Stimulated activated CD4-positive, alpha-beta T cell treated with anti-CD3 and anti-CD28 coated beads, Interleukin-2, amount 100 ng/mL, for 4 hours (primary cell): ENCODE measurements at places on chromosomes 1 and 21.

- DNase-seq, result no peak
Measured at GRCh38 chr1:192668409-192668983, 32.5 kb downstream of the RGS13 start.

DNA sequence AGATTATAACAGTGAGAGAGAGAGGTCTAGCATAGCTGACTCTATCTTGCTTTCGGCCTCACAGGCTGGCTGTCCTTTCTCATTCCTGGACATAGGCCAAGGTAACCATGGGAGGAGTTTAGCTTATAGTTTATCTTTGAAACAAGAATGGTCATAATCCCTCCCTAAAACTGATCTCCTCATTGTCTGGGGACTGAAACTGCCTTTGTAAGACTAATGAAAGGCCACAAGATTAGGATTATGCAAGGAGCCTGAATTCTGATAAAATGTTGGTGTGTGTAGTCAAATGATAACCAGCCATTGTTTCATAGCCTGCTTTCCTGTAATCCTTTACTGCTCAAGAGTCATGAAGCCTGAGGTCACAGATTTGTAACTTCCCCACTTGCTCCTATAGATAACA lies 131.9 kb upstream of the LYPLAL1 start:
- DNase-seq, result no peak

DNA sequence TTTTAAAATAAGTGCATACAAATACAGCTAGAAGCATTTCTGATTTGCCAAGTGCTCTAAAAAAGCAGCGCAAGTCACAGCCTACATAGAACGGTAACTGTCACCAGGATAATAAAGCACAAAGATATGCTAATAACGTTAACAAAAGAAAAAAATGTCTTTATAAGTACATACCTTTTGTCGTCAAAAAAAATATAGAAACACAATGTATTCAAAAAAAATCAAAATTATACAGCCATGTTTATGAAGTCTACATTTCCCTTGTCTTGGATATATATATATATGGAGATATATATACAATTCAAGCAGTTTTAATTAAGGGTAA lies 3.2 kb downstream of the IRF2BP2 start:
- no peak for DNase-seq

DNA sequence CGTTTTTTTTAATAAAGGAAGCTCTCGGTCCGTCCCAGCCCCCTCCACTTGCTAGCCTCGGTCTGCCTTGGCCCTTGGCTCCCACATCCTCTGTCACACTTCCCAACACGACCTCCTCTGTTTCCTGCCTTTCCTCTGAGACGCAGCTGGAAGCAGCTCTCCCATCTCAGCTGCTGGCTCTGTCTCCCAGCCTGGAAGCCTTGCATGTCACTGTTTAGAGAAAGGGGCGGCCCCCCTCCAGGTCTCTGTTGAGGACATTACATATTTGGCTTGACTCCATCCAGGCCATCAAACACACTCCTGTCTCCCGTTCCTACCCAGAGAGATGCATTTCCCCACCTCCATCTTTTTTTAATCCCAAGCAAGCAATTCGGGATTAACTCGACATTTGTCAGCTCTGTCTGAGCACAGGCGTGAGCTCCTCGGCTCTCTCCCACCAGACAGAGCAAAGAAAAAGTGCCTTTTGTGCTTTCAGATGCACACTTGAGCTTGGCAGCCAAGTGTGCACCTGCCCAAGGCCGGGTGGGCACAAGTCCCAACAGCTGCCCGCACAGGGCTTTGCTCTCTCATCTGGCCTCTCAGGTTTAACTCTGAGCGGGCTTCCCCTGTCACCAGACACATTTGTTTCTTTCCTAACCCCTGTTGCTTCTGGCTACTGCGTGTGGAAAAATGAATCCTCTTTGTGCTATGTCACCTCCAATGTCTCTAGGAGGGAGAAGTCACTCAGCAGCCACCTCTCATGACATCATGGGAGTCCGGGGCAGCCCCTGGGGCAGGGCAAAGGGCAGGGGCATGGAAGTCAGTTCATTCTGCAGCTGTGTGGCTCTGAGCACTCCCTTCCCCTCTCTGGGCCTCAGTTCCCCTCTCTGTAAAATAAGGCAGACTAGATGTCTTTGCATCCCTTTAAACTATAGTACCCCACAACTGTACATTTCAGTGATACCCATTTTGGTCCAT lies 108.3 kb downstream of the KCND3 start:
- no peak for DNase-seq

GRCh38 chr1:157399984-157400382 lies 152.3 kb downstream of the FCRL5 start:
- DNase-seq, result no peak
